NCI-H1436 treated with DMSO at 0.1 percent for 48 hours (cell line): ENCODE measurements at places on chromosomes 12 and 14.

- no peak for DNase-seq
These were observed 87.0 kb downstream of the ERC1 start for GRCh38 chr12:1078002-1078401.

DNA sequence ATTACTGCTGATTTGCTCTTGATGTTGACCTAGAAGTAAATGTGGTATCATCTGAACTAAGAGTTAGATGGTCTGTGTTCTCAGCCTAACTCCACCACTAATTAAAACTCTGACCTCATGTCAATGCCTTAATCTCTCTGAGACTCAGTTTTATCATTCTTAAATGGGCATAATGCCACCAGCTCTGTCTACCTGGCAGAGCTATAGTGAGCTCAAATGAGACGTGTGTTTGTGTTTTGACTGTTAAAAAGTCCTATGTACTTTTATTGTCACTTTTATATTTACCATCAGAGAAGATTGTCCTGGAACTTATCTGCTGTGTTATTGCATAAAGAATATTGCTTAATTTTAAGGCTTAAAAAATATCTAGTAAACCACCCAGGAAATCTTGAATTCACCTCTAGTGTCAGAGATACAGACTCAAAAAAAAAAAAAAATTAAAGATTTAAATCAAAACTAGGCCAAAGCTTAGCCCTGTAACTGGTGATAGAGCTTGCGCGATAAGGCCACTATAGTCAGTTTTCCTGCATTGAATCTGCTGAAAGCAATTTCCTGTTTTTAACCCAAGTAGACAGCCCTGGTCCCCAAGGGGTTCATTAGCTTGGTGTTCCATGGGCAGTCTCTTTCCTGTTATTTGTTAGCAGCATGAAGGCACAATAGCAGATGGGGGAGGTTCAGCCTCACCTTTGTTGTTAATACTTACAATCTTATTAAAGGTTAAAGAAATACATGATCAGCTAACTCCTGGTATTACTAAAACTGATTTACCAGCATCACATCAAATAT lies 261.8 kb downstream of the ATP23 start:
- peak; percentile 61 for DNase-seq

DNA sequence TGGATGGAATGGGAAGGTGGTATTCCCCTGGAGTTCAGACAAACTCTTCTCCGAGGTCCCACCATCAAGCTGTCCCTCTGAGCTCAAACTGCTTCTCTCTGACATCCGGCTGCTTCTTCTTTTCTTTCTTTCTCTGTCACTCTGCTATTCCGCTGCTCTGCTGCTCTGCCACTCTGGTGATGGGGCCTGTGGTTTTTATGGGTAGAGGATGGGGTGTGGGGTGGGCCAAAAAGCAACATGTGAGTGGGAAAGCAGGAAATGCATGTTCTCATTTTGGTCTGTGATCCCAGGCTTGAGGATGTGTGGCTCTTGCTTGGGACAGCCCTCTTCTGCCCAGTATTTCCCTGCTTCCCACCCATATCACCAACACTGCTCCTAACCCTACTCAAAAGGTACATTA lies 30.6 kb downstream of the CLECL1 start:
- DNase-seq = no peak

DNA sequence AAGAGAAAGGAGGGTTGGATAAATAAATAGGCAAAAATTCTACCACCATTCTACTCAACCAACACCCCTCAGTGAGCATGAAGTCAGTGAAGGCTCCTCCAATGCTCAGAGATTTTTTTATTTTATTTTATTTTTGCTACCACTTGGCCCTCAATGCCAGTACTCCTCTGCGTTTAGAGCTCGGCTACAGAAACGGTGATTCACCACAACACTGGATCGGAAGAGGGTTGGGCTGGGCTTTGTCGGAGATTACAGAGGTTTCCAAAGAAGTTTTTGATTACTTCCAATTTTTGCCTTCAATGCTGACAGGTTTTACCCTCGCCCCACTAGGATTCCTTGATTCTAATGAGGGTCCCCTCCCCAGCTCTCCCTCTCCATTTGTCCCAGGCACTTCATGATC lies 1027.2 kb upstream of the TMEM132C start:
- no peak for DNase-seq

GRCh38 chr14:73567951-73568885 lies 795 bp upstream of the ACOT2 start:
- no peak for DNase-seq

DNA sequence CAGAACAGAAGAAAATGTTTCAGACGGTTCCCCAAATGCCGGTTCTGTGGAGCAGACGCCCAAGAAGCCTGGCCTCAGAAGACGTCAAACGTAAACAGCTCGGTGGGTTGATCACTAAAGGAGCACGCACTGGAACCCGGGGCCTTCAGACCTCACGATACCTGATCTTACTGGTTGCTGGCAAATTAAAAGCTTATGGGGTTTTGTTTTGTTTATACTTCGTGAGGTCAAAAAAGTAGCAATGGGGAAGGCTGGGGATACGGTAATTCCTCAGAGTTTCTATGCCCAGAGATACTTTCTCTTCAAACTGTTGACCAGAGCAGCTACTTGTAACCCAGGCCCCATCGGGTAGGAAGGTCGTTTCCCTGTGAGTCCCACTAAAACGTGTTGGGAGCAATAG lies 1.7 kb downstream of the CDKN1B start:
- no peak for DNase-seq

GRCh38 chr14:101250336-101250947 lies 310.9 kb upstream of the DIO3 start:
- no peak for DNase-seq

DNA sequence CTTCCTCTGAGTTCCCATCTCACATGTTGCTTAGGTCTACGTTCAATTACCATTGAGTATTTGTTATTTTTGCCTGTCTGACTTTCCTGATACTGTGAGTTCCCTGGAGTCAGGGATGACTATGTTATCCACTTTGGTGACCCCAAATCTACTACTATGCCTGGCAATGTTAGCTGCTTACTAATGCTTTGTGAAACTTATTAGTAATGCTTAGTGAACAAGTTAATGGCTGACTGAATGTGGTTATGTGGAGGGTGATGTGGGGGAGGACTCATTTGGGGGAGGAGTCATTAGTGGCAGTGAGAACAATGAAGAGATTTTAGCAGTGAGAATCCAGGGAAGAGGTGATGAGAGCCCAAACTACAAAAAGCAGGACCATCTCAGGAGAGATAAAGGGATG lies 121.6 kb downstream of the KTN1 start:
- DNase-seq = no peak

DNA sequence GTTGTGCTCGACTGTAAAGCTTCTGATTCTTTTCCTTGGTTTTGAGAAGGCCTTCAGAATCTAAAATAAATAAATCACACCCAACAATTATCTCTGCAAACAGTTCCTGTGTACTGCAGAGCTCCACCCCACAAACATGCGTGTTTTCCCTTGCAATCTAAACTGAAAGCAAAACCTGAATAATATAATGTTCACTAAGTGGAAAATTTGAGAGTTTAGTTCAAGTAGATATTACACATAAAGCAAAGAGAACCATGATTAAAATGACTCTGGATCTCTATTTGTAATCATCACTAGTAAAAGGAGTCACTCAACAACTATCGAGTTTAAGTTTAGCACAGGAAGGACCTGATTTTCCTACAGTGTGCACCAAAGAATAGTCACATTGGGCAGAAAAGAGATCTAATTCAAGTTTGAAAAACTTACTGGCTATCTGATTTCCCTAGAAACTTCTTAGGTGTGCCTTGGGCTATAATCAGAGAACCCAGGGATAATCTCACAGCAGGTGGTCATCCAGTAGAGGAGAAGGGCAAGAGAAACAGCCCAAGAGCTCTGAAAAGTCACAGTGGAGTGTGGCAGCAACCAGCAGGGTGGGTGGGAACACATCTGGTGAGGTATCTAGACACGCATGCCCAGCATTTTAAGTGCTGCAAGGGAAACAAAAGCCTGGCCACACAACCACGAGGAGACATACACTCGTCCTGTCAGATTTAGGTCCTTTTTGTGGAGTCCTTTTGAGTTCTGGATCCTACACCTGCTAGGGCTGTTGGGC lies 25.4 kb downstream of the ATG14 start:
- DNase-seq = no peak

DNA sequence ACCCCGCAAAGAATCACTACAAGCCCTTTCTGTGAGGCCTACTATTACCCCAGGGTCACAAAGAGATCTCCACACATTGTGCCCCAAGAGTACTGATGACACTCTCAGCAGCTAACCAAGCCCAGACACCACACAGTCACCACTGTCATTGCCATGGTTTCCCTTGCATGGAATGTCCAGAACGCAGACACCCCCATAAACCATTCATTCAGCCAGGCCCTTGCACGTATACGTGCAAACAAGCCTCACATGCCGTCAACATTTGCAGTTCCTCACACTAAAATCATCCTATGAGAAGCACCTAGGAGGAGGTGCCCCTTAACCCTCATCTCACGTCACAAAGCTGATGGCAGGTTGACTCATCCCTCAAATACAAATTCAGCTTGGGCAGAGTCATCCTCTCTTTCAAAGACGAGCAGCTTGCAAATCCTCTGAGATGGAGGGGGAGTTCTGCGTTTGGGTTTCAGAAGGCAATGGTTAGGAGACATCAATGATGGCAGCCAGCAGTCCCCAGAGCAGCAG lies 17.1 kb upstream of the KRT77 start:
- no peak for DNase-seq
